Endodermal cell (in vitro differentiated cells): ENCODE measurements at places on chromosomes 1 and 21.

- DNase-seq, result no peak
Observed at GRCh38 chr21:32728456-32728839, 635 bp upstream of the SYNJ1 start.

DNA sequence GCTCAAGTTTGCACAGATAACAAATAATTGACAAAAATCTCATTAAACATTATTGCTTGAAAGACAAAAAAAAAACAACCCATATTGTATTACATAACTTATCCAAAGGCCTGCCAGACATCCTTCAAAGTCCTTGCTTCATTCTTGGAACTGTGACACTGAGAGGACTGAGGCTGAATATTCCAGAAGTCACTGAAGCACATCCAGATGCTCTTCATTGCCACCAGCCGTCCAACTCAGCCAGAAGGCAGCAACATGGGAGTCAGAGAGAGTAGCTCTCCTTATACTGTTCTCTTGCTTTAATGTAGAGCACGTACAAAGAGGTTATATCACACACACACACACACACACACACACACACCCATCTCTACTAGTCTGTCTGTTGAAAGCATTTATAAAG, 755.0 kb downstream of the LTN1 start:
- no peak for DNase-seq

GRCh38 chr1:210428696-210429095, 100.0 kb downstream of the HHAT start:
- no peak for DNase-seq

- no peak for DNase-seq
Observed at GRCh38 chr1:26603856-26604255, 74.3 kb downstream of the RPS6KA1 start.

DNA sequence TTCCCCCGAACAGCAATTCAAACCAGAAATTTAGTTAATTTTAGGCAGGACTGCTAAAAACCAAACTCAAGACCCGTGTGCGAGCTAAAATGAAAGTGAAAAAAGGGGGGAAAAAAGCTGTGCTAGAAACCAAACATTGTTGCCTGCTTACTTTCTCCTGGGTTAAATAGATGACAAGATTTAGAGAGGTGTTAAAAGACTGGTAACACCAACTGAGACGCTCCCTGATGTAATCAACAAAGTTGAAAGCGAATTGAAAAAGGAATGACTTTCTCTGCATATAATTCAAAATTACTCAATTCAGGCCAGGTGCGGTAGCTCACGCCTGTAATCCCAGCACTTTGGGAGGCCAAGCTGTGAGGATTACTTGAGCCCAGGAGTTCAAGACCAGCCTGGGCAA, 6.8 kb downstream of the CDCA8 start:
- DNase-seq, result no peak
